ENCODE measurements at places on chromosomes 3 and 15.

GRCh38 chr15:67809441-67809840 is 15.9 kb upstream of the SKOR1 start:
- DNase-seq = no peak

DNA sequence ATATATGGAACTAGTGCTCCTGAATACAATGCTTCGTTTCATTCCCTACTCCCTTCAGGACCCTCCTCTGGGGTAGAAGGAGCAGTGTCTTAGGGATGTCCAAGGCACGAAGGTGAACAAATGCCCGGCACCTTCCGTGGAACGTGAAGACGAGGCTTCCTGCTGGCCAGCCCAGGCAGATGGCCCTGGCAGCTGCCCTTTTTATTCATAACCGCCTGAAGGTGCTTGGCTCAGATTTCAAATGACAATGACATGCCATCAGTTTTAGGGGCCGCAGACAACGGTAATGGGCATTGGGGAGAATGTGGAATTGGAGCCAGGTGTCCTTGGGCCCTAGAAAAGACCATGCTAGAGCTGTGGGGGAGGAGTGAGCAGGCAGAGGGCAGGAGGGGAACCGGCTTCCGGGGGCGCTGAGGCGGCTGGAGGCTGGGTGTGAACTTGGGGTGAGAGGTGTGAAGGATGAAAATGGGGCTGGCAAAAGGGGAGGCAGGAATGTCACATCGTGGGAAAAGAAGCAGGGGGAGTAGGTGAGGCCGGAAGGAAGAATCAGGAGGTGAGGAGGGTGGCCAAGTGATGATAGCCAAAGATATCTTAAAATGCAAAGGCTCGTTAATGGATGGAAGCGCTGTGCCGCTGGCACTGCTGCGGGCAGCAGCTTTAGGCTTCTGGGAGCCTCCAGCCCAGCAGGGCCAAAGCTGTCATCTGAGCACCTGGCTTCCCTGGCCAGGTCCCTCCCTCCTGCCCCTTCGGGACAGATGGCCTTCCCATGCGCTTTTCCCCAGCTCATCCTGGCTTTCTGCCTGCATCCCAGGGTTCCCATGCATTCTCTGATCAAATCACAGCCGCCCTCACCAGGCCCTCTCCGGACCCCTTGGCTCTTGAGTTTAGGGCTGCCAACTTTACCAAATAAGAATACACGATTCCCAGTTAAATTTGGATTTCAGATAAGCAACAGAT is 93.7 kb downstream of the TMEM266 start:
- no peak for DNase-seq

GRCh38 chr15:40756938-40757337 is 1.9 kb upstream of the RMDN3 start:
- DNase-seq = no peak

GRCh38 chr15:52221730-52222129 is 30.5 kb upstream of the GNB5 start:
- DNase-seq = no peak

GRCh38 chr15:44231842-44232241 is 36.8 kb upstream of the FRMD5 start:
- no peak for DNase-seq

DNA sequence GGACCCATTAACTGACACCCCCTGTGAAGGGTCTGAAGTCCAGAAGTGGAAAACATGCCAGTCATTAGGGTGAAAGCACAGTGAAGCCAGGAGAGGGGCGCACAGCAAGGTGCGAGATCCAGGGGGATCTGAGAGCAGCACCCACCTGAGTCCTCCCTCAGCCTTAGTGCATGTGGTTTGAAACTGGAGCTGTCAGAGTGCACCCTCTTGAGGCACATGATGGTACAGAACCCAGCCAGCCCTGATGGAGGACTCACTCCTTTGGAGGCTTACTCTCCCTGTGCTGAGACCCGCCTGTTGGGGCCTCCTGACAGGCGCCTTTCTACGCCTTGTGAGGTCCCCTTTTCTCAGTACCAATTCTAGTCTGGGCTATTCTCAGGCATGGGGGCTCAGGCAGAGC is 77.8 kb downstream of the IL20RB start:
- DNase-seq = no peak

DNA sequence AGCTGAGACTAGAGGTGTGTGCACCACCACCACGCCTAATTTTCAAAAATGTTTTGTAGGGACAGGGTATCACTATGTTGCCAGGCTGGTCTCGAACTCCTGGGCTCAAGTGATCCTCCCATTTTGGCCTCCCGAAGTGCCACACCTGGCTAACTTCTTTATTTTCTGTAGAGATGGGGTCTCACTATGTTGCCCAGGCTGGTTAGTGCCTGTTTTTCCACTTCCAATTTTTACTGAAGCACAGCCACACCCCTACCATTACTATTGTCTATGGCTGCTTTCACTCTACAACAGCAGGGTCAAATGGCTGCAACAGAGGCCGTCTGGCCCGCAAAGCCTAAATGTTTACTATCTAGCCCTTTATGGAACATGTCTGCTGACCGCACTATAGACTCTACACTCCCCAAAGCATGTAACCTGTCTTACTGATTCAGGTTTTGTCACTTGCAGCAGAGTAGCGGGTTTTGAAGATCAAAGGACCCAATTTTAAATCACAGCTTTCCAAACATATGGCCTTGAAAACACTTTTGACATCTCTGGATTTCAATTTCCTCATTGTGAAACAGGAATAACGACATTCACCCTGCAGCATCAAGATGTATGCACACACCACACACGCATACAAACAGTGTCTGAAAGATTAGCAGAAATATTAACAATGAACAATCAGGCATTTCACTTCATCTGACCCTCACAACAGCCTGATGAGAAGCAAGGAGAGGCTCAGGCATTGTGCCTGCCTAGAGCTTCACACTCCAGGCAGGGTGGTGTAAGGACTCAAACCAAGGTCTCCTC is 46.1 kb downstream of the SCAP start:
- DNase-seq = no peak

DNA sequence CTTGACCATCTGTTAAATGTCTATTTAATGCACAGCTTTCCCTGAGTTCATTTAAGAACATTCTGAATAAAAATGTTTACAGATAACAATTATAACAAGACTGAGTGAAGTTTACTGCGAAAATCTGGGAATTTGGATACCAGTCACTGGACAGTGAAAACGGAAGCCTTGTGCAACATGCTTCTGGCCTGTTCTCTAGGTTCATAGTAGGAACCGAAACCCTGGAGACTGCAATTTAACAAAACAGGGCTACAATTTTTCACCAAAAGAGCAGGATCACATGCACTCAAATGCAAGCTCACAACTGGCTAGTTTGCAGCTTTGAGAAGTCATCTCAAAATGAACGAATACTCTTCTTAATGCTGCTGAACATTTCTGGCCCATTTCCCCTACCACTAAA is 435.9 kb downstream of the NR2F2 start:
- no peak for DNase-seq

DNA sequence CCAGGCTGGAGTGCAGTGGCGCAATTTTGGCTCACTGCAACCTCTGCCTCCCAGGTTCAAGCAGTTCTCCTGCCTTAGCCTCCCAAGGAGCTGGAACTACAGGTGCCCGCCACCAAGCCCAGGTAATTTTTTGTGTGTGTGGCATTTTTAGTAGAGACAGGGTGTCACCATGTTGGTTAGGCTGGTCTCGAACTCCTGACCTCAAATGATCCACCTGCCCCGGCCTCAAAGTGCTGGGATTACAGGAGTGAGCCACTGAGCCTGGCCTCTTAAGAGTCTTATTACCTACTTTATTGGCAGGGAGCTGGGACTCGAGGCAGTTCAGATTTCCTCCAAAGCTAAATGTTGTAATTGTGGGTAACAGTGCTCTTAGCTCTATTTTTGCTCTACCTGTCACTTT is 16.4 kb downstream of the PXYLP1 start:
- DNase-seq = no peak

- no peak for DNase-seq
Measured at GRCh38 chr15:79028411-79028964, 62.1 kb downstream of the RASGRF1 start.

- no peak for DNase-seq
Measured at GRCh38 chr15:61393949-61394348, 164.8 kb upstream of the RORA start.

DNA sequence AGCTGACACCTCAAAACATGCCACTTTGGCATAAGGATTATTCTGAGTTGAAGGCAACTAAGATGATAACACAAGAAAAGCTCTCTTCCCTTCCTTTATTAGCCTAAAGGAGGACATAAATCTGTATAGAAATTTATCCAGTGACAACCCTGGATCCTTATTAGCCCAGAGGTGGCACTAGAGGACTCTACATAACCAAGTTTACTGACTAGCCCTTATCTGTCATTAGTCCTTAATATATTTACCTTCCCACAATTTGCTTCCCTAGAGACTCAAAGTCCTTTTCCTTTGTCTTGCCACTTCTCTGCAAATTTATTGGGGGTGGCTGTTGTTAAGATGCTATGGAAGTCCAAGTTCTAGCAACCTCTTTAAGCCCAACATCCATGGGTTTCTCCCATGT is 26.7 kb downstream of the CEP70 start:
- DNase-seq = no peak

DNA sequence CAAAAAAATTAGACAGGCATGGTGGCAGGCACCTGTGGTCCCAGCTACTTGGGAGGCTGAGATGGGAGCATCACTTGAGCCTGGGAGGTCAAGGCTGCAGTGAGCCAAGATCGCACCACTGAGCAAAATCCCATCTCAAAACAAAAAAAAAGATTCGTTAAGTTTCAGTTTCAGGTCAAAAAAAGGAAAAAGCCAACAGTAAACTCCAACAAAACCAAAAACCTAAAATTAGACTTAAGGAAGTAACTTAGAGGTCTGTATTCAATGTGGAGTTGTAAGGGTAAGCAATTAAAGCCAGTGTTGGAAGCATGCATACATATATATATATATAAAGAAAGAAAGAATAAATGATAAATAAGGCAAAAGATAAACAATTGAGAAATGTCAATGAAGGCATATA is 11.8 kb downstream of the KPNA1 start:
- no peak for DNase-seq

GRCh38 chr3:5787861-5788488 is 600.5 kb downstream of the EDEM1 start:
- no peak for DNase-seq

DNA sequence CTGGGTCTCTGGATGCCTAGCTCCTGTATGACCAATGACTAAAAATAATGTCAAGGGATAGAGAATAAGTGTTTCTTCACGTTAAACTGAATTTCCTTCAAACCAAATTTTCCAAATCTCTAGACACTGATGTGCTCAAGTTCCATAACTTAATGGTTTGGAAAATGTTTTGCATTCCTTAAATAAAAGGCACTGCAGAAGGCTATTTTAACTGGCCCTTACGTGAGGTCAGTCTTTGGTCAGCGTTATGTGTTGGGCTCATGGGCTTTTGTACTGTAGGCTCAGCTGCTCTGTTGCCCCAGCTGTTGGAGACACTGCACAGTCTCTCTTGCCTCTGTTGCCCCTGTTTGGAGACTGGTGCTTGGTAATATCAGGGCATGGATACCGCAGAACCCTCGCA is 188.5 kb downstream of the TPRG1 start:
- no peak for DNase-seq

DNA sequence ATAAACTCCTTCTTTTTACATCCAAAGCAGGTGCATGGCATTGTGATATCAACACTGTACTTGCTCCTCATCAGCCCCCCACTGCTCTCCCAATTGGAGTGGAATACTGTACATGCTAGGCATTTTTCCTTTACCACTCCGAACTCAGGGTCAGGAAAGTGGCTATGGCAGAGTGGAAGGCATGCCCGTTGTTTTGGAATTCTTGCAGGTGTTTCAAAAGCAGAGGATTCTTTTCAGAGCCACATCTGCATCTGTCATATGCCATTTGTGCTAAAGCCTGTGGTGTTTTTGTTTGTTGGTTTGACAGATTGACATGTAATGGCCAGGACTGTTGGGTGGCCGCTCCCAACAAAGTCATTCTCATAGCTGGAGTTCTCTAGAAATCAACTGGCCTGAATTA is 41.7 kb downstream of the SOX2 start:
- no peak for DNase-seq

- no peak for DNase-seq
Measured at GRCh38 chr3:31182661-31183060, 288.2 kb upstream of the GADL1 start.

DNA sequence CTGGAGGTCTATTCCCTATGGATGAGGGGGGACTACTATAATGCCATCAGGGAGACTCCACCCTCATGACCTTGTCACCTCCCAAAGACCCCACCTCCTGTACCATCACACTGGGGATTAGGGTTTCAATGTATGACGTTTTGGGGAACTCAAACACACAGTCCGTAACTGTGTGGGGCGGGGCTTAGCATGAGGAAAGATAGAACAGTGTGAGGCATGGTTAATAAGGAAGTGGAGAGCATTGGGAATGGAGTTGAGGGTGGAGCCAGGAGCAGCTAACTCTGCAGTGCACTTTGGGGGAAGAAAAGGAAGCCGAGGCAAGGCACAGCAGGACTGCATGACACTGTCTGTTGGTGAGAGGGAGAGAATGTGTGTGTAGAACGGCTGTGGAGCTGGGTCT is 90.9 kb upstream of the AGBL1 start:
- DNase-seq = no peak

DNA sequence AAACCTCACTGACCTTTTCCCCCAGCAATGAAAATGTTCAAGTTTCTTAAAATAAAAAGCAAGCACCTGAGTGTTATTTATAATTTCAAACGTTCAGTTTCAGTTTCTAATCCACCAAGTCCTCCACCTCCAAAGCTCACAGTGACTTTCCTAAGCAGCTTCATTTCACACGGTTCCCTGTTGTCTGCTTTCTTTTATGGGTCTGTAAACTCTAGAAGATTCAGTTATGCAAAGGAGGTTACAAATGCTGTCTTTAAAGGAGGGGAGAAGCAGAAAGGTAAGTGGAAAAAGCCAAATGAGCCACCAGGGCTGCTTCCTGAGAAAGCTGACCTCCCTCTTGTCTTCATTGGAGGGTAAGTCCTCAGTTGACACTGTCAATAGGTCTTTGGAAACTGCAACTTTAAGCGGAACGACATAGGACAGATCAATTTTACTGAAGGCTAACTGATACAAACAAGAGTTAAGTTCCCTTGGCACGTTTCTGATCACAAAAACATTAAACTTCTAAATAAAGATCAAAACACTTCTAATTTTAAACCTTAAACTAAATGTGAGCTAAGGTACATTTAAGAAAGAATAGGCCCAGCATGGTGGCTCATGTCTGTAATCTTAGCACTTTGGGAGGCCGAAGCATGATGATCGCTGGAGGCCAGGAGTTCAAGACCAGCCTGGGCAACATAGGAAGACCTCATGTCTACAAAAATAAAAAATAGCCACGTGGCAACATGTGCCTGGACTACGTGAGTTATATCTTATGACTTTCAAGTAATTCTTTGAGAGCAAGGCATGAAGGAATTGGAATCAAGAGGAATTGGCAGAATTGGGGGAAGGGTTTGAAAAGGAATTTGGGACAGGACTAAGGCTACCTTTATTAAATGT is 151.9 kb upstream of the UBE2E1 start:
- DNase-seq = no peak

DNA sequence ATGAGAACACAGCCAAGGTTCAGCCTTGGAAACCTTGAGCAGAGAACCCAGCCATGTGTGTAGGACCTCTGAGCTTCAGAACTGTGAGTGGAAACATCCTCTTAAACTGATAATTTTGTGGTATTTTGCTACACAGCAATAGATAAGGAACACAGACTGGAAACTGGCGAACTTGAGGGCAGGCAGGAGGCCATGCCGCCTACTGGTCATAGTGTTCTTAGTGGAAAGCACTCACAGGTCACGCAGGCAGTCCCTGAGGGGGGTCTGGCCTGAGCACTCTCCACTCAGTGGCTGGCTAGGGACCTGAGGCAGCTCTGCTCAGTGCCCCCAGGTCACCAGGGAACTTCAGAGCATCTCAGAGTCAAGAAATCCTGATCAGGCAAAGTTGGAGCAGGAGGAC is 9.7 kb upstream of the XIRP1 start:
- DNase-seq = no peak
